D341Med (cell line): ENCODE measurements at places on chromosomes 6 and 20.

DNA sequence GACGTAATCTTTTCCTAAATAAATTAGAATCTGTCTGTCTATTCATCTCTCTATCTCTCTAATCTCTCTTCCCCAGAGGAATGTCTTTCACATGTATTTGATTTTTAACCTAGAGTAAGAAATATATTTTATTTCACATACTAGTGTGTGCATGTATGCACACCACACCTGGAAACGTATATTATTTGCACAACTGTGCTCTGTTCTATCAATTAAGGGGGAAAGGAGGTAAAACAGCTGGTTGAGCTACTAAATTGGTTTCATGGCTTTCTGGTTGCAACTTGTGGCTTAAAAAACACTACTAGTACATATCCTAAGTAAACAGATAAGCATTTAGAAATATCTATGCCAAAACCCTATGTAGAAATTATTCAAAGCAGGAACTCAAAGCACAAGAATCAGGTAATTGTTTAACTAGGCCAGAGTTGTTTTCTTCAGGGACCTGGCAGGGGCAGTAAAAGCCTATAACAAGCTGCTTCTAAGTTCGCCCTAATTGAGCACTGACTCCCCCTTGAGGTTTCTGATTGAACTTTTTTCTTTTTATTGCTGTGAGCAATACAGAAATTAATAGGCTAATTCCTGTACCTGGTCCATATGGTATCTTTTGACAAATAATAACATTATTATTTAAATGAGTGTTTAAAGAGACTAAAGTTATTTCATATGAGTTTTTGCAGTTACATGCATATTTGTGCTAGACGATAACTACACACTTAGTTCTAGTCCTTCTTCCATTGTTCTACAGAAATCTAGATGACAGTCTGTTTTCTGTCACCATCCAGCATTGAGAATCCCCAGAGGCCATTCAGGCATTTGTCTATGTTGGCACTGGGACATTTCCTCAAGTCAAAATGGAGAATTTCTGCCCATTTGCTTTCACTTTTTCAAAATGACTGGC is 88.6 kb downstream of the MCHR2 start:
- DNase-seq: peak; percentile 65

DNA sequence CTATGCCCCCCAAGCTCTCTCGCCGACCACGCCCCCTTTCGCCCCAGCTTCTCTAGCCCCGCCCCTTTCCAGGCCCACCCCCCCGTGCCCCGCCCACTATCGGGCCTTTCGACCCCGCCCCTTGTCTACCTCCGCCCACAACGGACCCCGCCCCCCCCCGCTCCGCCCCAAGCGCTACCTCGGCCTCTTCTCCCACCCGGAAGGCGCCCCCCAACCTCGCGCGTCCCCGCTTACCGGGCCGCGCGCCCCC is 200 bp downstream of the ZBTB22 start:
- peak; percentile 87 for DNase-seq

DNA sequence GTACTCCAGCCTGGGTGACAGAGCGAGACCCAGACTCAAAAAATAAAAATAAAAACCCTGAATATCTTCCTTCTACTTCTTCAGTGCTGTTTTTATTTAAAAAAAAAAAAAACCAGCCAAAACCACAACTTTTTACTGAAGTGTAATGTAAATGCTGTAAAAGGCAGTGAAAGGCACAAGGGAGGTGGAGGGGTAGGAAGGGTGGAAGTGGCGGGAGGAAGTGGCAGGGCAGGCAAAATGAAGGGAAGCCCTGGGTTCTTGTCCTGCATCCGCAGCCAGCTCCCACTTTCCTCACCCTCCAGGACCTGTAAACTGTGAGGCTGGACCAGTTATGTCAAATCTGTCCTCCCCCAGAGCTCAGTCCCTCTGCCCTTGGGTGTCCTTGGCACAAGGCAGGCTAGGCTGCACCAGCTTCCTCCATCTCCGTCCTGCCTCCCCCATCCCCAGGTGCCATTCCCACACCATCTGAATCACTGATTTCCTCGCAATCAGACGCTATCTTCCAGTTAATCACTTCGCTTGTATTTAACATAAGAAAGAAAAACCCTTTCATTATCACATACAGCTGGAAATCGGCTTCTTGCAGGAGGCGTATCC is 13.7 kb upstream of the PANK2 start:
- no peak for DNase-seq

DNA sequence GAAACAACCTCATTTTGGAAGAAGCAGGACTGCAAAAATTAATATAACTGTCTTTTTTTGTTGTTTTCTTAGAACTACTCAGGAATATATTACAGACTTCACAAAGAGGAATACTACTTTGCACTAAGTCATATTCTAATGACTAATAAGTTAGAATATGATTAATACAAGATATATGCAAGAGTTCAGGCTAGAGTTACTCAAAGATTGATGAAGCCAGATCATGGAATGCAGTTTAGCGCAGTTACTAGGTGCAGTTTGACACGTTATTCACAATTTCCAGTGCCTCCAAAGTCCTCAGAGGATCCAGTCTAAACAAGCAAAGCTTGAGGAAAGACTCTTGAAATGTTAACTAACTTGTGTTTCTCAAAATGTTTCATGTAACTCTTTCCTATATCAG is 1.2 kb upstream of the MYCT1 start:
- no peak for DNase-seq

- no peak for DNase-seq
These were observed 17.6 kb downstream of the CD109 start for GRCh38 chr6:73713426-73714147.

DNA sequence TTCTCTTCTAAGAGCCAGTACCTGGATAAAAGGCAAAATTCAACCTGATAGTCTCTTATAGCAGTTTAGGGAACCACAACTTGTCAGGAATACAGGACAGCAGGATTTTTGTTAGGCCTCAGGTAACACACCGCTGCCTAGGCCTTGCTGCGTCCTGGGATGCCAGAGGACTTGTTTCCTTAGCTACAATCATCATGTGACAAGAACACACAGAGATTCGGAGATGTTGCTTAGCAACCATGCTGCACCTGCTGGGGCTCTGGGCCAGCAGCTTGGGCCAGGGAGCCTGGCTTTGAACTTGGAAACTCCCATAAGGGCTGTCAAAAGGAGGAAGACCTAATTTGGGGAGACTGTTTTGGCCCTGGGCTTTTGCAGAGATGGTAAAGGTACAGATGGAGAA is 36.1 kb upstream of the CHD6 start:
- DNase-seq: no peak

DNA sequence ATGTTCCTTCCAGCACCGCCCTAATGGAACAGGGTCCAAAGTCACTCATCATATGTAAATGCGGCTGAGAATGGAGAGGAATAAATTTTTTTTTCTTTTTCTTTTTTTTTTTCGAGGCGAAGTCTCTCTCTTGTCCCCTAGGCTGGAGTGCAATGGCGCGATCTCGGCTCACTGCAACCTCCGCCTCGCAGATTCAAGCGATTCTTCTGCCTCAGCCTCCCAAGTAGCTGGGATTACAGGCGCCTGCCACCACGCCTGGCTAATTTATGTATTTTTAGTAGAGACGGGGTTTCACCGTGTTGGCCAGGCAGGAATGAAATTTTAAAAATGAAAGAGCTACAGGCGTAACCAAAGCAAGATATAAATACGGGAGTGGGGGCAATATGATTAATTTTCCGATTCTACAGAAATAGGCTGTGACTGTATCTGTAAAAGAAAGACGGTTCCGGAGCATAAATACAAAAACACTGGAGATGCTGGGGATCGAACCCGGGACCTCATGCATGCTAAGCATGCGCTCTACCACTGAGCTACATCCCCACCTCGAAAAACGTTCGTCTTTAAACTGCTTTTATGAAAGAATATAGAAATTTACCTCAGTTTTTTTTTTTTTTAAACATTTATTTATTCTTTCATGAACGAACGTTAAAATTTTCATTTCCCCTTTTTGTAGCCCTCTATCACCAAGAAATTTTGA is 132.2 kb downstream of the GPX5 start:
- DNase-seq: peak; percentile 72

- no peak for DNase-seq
These were observed 828 bp downstream of the HCK start for GRCh38 chr20:32052778-32053362.

- no peak for DNase-seq
These were observed 18.6 kb downstream of the FOXO3 start for GRCh38 chr6:108579328-108579721.

DNA sequence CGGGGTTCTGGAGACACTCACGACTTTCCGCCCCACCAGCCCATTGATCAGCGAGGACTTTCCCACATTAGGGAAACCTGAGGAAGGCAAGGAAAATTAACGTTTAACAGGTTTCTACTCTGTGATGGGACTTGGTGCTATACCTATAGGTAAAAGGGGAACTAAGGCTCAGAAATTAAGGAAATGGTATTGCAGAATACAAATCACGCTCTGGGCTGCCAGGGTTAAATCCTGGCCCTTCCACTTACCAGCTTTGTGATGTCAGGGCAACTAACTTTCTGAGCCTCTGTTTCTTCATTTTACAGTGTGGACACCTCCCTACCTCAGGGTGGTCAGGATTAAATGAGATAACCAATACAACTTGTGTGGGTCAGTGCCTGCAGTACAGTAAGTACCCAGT is 8.8 kb downstream of the GNL1 start:
- DNase-seq: no peak

DNA sequence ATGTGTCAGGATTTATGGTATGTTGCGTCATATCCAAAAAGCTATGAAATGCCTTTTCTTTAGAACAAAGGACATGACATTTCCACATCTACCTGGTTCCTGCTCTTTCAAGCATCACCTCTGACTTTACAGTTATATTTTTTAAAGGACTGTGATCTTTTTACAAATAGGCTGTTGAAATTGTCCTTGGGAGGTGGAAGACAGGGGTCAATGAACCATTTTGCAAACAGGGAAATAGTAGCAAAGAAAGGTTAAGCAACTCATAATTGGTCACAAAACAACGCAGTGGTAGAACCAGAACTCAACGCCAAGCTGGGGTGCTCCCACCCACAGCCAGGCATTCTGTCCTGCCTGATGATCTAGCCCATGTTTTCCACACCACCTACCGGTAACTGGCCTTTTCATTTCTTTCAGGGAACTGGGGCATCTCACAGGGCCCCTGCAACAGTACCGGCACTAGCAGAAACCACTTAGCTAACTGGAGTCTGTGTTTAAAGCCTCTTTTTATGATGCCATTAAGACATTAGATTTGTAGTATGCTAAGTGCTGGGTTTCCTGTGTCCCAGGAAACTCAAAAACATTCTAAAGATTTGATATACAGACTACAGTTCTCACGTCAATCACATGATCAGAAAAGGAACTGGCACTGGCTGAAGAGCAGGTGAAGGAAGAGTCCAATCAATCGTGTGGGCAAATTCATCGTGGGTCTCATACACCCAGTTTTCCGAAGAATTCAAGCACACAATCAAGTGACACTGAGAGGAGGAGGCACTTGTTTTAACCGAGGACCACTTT is 13.9 kb downstream of the ZNF217 start:
- DNase-seq: no peak

- DNase-seq: no peak
These were observed 22.2 kb upstream of the HEY2 start for GRCh38 chr6:125727216-125727615.

DNA sequence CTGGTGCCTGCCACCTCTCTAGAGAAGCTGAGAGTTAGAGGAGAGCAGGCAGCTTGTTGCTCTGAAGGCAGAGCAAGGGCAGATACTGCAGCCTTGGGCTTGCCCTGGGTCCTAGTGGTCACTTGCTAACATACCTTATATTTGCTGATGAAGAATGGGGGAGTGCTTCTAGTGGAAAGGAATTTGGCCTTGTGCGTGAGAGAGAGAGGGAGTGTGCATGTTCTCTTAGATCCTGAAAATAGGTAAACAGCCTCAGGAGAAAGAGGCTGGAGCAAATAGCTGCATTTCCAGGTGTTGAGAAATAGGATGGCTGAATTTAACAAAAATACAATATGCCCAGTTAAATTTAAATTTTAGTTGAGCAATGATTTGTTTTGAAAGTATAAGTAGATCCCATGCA is 724.5 kb upstream of the FLRT3 start:
- no peak for DNase-seq

DNA sequence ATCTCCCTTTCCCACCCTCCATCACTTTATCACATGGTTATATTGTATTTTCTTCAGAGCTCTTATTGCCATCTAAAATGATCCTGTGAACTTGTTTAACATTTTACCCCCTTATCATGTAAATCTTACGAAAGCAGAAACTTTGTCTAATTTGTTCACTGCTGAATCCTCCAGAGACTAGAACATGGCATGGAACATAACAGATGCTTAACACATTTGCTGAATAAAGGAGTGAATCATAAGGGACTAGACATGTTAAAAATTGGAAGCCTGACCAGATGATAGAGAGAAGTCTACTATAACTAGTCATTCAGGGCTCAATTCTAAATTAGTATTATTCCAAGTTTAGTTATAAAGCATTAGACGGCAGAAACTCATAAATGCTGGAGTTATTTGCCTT is 73.3 kb downstream of the MAN1A1 start:
- no peak for DNase-seq

GRCh38 chr6:124723671-124724070 is 238.6 kb upstream of the RNF217 start:
- no peak for DNase-seq

DNA sequence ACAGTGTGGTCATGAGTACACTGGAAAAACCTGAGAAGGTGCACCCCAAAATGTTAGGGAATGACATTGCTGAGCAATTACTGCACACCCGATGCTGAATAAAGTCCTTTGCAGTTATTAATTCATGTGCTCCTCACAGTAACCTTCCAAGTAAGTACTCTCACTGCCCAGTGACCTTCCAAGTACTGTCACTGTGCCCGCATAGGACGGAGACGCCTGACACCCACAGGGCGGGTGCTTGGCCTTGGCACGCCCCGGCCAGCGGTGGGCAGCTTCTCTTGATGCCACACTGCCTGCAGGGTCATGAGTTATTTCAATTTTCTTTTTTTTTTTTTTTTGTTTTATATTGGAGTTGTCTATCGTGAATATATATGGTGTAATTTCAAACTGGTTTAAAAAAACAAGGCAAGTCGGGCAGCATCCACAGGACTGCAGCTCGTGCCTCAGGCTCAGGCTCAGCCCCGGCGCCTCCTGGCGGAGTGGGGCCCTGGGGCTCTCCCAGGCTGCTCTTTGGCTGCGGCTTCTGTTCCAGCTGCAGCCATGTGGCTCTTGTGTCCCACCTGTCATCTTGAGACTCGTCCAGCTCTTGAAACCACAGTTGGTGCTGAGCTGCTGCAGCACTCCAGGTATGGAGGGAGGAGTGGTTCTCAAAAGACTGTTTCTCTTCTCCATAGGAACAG is 27.0 kb downstream of the PNLDC1 start:
- DNase-seq: no peak

GRCh38 chr6:30100154-30100553 is 12.7 kb downstream of the TRIM31 start:
- no peak for DNase-seq

GRCh38 chr6:32774426-32774825 is 11.1 kb upstream of the HLA-DQB2 start:
- DNase-seq: no peak

DNA sequence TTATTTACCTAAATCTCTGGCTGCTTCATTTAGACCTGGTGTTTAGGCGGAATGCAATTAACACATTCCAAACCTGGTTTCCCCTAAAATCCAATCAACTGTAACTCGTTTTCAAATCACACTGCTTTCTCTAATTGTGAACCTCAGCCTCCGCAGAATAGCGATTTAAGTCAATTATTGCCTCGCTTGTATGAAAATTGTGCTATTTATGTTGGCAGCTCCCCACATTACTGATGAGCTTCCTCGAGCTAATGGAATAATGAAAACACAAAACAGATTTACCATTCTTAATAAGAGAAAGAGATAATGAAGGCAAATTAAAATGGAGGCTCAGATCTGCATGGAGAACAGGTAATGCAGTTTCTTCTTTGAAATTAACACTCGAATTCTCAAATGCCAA is 67.9 kb downstream of the SLC2A10 start:
- no peak for DNase-seq
